ENCODE measurements at places on chromosomes 16 and 17. TPM values are rescaled to one million over a fixed set of nuclear protein-coding genes. Genes with fewer than 3 reads are reported as not detected.

GRCh38 chr17:1896243-1897104 is 66.7 kb downstream of the RPA1 start:
- DNase-seq = no peak

GRCh38 chr17:32976605-32977004 is 15.0 kb upstream of the SPACA3 start:
- no peak for DNase-seq

DNA sequence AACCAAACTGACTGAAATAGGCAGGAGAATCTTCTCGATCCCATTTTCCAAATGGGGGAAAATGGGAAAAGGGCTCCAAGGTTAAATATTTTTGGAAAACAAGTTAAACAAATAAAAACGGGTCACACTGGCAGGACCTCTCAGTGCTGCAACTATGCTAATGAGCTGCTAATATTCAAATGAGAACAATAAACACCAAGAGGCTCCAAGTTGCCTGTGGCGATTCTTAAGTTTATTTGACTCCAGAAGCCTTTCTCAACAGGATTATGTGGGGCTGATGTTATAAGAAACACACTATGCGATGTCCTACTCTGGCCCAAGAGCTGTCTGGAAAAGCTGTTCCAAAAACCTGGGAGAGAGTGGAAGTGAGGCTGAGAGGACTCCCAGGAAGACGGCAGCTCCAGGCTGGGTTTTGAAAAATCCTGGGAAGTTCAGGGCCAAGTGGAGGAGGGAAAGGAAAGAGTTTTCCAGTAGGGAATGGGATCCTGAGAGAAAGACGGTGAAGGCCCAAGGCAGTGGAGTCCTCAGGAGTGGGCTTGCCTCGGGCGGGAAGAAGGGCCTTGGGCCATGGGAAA is 21.4 kb downstream of the WNT3 start:
- no peak for DNase-seq

GRCh38 chr17:44308320-44308818 is at the start of gene RUNDC3A:
Gene RUNDC3A (plus strand): TSS chr17:44308601. CDS start chr17:44308833, 232 bp downstream.
- peak; percentile 87 for DNase-seq

GRCh38 chr16:57315416-57315815 is 30.9 kb upstream of the PLLP start:
- no peak for DNase-seq

GRCh38 chr17:65093930-65094329 is 37.4 kb upstream of the GNA13 start:
- DNase-seq = no peak

- DNase-seq = no peak
These were observed 62.5 kb downstream of the EMP2 start for GRCh38 chr16:10517868-10518267.

GRCh38 chr16:19831678-19832077 is 53.0 kb downstream of the GPRC5B start:
- DNase-seq = no peak

DNA sequence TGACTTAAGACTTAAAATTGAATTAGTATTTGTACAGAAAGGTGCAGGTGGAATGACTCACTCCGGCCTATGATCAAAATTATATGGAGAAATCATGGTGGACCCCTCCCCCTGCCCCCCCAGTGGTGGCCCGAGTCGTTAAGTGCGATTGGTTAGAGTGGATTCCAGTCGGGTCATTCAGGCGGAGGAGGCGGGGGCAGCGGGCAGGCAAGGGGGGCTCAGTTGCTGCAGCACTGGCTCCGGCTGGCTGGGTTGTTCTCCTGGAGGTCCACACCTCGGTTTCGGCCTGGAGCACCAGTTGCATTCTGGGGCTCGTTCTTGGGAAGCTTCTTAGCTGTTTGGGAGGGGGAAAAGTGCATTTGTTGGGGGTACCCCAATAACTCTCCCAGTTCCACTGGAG is 3.0 kb downstream of the HSPB9 start:
- DNase-seq = no peak

- no peak for DNase-seq
These were observed 27.6 kb downstream of the TRAP1 start for GRCh38 chr16:3689731-3690130.

DNA sequence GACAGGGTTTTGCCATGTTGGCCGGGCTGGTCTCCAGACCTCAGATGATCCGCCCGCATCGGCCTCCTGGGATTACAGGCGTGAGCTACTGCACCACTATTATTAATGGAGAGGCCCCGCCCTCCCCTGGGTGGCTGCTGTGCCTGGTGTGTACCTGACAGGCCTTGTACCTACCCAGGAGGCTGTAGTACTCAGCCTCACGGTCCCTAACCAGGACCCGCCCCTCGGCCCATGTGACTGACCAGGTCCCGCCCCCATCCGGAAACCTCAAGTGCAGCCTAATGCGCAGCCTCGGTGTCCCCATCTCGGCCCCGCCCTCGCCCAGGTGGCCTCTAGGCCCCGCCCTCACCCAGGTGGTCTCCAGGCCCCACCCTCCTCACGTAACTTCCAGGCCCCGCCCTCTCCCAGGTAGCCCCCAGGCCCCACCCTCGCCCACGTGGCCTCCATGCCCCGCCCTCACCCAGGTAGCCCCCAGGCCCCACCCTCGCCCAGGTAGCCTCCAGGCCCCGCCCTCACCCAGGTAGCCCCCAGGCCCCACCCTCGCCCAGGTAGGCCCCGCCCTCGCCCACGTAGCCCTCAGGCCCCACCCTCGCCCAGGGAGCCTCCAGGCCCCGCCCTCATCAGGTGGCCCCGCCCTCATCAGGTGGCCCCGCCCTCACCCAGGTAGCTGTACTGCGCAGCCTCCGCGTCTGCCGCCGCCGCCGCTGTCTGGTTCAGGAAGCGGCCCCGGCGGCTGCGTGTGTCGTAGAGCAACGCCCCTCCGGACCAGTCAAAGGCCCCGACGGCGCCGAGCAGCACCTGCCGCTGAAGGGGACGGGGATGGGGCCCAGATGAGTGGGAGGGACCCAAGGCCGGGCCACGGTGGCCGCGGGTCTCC is 31.0 kb downstream of the HASPIN start:
- peak; percentile 79 for DNase-seq

GRCh38 chr16:84911486-84912216 is 91.9 kb downstream of the CRISPLD2 start:
- DNase-seq = no peak

DNA sequence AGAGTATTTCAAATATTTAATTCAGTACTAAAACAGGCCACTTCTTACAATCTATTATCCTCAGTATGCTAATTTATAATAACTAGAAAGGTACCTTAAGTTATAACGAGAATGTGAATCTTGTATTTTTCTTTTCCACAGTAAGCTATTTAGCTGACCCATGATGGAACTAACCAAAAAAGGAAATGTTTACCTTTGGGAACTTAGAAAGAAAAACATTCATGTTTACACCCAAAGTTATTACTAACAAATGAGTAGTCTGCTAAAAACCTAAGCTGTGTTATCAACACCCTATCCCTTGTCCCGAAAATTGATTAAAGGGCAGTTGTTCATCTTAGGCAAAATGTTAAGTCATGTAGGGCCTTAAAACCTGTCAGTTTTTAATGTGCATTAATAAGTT is 8.1 kb downstream of the GNA13 start:
- no peak for DNase-seq

GRCh38 chr16:52727441-52727840 is 180.5 kb upstream of the TOX3 start:
- no peak for DNase-seq

- DNase-seq = no peak
These were observed 180.2 kb upstream of the CHMP6 start for GRCh38 chr17:80811181-80812105.

DNA sequence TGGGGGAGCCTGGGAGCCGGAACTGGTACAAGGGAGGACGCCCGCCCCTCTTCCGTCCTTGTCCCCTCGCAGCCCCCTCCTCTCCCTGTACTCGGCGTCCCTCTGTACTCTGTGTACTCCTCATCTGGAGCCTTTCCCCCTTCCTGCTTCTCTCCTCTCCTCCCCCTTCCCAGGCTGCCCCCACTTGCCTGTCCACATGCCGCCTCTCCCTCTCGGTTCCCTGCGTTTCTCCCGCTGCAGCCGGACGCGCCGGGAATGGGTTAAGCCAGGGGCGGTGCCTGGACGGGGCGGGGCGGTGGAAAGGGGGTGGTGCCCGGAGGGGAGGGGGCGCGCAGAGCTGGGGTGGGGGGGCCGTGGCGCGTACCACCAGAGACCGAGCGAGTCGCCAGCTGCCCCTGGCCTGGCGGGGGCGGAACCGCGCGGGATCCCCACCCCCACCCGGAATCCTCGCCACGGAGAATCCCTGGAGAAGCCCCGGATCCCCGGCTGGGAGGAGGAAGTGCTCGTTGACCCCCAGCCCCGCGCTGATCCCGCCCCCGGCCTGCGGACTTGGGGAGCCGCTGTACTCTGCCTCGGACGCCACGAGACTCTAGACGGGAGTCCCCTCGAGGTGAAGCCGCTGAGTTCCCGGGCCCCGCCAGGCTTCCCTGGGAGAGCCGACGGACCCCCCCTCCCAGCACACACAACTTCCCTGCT is 22.6 kb downstream of the GJD3 start:
- no peak for DNase-seq

- DNase-seq = no peak
These were observed 79.5 kb upstream of the DOC2B start for GRCh38 chr17:260944-261343.

- DNase-seq = no peak
These were observed 140.9 kb downstream of the PMP22 start for GRCh38 chr17:15124264-15124595.

DNA sequence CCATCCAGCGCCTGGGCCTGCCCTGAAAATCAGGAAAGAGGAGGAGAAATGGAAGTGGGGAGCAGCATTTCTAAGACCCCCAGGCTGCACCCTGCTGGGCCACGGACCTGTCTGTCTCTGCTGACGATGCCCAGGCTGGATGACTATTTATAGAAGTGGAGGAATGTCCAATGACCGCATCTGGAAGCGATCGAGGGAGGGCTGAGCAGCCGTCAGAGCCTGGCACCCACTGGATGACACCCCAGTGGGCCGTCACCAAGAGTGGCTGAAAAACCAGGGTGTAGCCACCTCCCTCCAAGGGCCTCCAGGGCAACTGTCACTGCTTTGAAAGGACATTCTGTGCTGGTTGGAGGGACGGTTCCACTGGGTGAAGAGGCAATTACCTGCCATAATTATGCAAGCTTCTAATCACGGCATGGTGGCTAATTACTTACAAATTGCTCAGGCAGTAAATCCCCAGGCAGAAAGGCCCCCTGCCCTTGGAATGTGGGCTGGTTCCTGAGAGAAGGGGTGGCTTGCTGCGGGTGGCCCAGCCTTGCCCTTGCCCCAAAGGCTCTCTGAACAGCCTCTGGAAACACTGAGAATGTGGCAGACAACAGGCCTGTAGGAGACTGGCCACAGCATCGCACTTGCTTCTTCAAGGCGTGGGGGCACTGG is 332.1 kb downstream of the C16orf95 start:
- no peak for DNase-seq

DNA sequence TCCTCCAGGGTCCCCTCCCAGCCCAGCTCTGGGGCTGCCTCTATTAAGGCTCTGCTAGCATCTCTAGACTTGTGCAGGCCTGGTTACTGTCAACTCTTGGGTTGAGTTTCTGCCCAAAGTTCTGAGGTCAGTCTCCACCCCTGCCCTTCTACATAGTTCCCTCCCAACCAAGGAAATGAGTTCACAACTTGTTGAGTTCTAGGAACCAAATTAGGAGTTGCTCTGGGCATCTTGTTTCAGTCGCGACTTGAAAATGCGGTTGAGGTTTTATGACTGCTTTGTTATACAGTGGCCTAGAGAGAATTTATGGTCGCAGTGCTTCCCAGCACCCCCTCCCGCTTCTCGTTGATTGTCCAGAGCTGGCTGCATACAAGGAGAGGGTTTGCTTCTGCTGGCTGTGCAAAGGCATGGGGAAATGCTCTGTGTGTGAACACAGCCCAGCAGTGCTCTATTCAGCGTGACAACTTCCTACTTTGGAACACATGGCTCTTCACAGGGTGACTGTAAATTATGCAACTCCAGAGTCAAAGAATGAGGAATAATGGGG is 20.2 kb downstream of the GNAO1 start:
- DNase-seq = no peak

GRCh38 chr16:10987361-10988163 is 43.2 kb downstream of the CLEC16A start:
- DNase-seq = no peak

Gene NUFIP2
- 74.3 TPM for total RNA-seq

Gene CBFA2T3
- 1.2 TPM for total RNA-seq

Gene KIF2B
- not detected for total RNA-seq

Gene RNF157
- total RNA-seq = 91.9 TPM

Gene PRCD
- 1.1 TPM for total RNA-seq

Gene CA4
- total RNA-seq = not detected

Gene SLC12A3
- not detected for total RNA-seq

Gene USP22
- 195 TPM for total RNA-seq

Gene PDILT
- total RNA-seq = not detected

Gene ZKSCAN2
- 5.8 TPM for total RNA-seq

Gene CCL1
- total RNA-seq = not detected

Gene SMTNL2
- total RNA-seq = not detected

All from activated T-cell treated with anti-CD3 and anti-CD28 coated beads, Interleukin-2, amount 50 U/mL, for 72 hours (primary cell).